ENCODE measurements at places on chromosomes 2 and 18. TPM values are rescaled to one million over a fixed set of nuclear protein-coding genes. Genes with fewer than 3 reads are reported as not detected.

DNA sequence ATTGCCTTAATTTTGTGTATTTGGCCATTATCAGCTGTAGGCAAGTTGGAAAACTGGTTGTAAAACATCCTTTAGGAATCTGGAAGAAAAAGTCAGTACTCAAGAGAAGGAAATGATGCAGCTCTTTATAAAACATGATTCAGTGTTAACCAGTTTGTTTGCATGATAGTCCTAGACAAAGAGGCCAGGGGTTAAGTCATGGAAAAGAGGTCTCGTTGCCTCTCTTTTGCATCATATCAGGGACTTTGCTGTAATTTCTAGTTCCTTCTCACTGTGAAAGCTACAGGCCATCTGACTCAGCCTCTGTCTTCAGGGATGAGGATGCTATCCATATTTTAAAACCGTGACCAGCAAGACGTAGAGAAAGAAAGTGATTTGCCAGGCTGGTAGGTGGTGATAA is 38.0 kb downstream of the NPAS2 start:
- peaks cover 5% of the 10 kb centered on the region for H3K27me3 ChIP-seq
- no peaks in the 10 kb centered on the region for H3K4me1 ChIP-seq
- no peak overlapping the region for H3K4me3 ChIP-seq
- H3K27ac ChIP-seq: no peak overlapping the region
- no peak for DNase-seq
- H3K36me3 ChIP-seq: no peaks in the 10 kb centered on the region

- H3K4me3 ChIP-seq: no peak overlapping the region
- H3K36me3 ChIP-seq: peaks cover 5% of the 10 kb centered on the region
- no peak overlapping the region for H3K27ac ChIP-seq
Observed at GRCh38 chr2:74051504-74051903, 66.8 kb downstream of the TET3 start.

Gene NPAS2
- polyA plus RNA-seq: not detected

Gene OTOS
- not detected for polyA plus RNA-seq
